Amniotic stem cell (primary cell): ENCODE measurements at places on chromosomes 2 and 18.

- DNase-seq: no peak
These were observed 735.0 kb upstream of the POU3F3 start for GRCh38 chr2:104118889-104119288.

GRCh38 chr2:218981390-218981880, 3.5 kb downstream of the FEV start:
- DNase-seq: no peak

DNA sequence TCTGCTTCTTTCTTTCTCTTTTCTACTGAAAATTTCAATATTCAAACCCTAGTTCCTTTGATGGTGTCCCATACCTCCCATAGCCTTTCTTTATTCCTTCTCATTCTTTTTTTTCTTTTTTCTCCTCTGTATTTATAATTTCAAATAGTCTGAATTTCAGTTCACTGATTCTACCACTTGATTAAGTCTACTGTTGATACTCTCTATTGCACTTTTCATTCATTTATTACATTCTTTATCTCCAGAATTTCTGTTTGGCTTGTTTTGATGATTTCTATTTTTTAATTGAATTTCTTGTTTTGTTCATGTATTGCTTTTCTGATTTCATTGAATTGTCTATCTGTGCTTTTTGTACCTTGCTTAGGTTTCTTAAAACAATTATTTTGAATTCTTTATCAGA, 111.9 kb upstream of the VRK2 start:
- DNase-seq: no peak

DNA sequence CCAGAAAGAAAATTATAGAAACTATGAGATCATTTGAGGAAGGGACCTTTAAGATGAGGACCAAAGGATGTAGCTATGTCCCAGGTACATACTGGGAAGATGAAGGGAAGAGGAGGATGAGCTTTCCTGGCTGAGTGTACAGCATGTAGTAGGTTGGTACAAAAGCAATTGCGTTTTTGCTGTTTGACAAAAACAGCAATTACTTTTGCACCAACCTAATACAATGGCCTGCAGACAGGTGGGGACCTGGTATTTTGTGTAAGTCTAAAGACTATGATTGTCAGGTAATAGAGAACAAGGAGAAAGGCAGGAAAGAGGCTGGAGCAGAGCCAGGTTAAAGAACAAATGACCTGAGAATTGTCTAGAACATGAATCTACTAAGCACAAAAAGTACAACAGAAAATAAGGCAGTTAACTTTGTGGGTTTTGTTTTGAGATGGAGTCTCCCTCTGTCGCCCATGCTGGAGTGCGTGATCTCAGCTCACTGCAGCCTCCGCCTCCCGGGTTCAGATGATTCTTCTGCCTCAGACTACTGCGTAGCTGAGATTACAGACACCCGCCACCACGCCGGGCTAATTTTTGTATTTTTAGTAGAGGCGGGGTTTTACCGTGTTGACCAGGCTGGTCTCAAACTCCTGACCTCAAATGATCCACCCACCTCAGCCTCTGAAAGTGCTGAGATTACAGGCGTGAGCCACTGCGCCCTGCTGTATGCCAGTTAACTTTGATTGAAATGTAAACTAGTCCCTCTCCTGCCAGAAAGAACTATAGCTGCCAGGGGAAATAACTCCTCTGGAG, 3.2 kb upstream of the TGOLN2 start:
- DNase-seq: no peak

GRCh38 chr2:200322607-200323006, 16.1 kb downstream of the SPATS2L start:
- DNase-seq: no peak

DNA sequence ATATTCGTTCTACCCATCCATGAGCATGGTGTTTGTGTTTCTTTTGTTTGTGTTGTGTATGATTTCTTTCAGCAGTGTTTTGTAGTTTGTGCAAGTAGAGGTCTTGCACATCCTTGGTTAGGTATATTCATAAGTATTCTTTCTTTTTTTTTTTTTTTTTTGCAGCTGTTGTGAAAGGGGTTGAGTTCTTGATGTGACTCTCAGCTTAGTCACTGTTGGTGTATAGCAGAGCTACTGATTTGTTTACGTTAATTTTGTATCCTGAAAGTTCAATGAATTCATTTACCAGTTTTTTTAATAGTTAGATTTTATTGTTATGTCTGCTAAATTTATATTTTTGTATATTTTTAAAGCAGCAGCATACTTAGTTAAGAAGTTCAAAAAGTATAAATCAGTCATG, 834.4 kb upstream of the NRXN1 start:
- no peak for DNase-seq

DNA sequence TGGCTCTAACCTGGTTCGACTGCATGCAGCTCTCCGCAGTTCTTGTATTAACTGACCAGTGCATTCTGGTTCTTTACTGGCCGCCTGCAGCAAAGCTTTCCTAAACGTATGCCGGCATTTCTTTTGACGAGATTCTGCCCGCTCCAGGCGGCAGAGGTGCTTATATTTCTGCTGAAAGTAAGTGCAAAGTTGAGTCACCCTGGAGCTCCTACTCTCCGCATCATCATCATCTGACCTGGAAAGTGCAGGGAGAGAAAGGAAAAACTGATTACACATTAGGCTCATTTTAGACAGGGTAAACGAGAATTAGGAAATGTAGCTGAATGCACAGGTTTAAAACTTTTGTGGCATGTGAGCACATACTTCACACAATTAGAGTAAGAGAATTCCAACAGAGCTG, 57.9 kb downstream of the INO80D start:
- DNase-seq: no peak

DNA sequence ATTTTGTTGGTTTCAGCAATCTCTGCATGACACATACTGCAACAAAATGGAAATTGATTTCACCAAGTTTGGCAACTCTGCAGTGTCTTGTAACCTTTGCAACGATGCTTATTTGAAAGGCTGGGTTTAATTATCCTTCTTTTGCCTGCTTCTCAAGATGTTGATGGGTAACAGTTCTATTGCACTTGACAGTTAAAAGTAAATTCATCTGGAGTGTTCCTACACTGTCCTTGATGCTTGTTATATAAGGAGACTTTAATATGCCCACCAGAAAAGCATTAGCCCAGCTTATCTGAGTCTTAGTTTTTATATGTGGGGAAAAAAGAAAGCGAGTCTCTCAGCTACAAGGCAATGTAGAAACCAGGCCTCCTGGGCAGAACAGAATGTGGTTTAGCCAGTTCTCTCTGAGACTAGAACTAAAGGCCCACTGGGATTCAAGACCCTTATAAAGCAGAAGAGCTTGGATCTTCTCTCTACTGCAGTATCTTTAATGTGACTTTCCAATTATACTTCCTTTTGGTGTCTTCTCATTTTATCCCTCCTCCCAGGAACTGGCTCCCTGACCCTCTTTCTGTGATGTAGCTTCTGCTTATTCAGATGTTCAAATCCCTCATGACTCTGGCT, 106.8 kb upstream of the LYPD6 start:
- no peak for DNase-seq

DNA sequence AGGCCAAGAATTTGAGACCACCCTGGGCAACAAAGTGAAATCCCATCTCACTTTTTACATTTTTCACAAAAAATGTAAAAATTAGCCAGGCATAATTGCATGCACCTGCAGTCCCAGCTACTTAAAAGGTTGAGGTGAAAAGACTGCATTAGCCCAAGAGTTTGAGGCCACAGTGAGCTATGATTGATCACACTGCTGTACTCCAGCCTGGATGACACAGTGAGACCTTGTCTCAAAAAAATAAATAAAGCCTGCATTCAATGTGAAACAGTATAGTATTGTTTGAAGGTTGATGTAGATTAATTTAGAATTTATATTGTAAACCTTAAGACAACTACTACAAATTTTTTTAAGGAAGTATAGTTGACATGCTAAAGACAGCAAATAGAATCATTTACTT, 53.5 kb downstream of the TBC1D8 start:
- DNase-seq: no peak

DNA sequence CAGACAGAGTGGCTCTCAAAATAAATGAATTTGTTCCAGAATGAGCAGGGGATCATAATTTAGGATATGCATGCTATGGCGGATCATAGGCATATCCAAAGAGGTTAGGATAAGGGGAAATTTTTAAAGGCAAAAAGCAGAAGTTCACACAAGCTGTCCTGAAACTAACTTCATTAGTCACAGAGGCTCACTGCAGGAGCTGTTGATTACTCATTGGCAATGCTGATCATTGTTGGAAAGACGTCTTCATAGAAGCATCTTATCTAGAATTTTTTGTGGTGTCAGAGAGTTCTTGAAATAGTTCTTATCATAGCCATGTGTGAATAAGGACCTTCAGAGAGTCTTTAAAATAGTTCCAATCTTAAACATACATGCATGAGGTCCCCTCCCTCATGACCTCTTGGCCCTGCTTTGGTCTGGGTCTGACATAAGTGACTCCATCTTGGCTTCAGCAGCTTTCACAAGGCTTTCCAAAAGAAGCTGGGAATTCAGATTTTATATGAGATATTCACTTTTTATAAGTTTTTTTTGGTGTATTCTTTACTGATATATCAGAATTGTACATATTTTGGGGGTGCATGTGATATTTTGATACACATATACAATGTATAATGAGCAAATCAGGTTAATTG, 7.5 kb upstream of the CCDC195 start:
- no peak for DNase-seq

DNA sequence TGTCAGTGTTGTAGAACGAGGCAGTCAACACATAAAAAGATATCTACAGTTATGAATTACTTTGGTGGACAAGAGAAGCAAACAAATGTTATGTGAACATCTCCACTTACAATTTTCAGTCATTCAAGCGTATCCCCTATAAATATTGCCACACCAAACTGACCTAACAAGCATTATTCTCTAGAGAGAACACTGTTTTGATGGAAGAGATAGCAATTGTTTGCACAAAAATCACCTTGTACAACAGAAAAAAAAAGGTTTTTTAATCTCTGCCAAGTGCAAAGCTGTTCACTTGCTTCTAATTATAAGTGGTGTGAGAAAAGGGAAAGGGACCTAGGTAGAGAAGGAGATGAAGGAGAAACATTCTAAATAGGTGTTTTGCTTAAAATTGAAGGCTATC, 33.8 kb downstream of the PID1 start:
- DNase-seq: no peak

DNA sequence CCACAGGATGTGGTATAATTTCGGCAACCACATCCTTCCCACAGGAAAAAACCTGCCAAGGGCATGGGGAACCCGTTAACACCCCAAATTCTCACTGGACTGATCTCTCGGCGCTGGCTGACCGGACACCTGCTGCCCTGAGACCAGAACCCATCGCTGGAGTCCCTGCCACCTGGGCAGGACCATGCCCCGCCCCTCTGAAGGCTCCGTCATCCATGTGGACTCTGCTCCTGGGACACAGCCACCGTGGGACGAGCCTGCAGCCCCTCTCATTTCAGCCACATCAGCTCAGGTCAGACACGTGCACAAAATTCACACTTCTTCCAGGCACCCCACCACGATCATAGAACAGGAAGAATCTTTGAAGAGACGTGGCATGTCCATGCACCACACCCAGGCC, 108.2 kb downstream of the ZNF516 start:
- DNase-seq: no peak

DNA sequence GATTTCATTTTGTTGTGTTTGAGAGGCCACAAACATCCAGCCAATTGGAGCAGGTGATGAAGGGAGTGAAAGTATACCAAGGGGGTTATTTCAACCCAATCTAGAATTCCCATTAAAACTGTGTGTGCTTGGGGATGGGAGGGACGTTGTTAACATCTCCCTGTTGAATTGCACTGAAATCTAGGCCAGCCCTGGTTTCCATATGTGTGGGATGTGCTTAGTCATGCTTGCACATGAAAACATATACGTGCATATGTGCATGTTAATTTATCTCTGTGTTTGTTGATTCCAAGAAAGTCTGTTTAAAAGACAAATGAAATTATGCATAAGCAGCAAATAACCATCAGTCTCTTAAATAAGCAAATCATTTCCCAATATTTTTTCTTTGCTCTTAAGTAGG, 5.6 kb downstream of the CELF4 start:
- DNase-seq: no peak

DNA sequence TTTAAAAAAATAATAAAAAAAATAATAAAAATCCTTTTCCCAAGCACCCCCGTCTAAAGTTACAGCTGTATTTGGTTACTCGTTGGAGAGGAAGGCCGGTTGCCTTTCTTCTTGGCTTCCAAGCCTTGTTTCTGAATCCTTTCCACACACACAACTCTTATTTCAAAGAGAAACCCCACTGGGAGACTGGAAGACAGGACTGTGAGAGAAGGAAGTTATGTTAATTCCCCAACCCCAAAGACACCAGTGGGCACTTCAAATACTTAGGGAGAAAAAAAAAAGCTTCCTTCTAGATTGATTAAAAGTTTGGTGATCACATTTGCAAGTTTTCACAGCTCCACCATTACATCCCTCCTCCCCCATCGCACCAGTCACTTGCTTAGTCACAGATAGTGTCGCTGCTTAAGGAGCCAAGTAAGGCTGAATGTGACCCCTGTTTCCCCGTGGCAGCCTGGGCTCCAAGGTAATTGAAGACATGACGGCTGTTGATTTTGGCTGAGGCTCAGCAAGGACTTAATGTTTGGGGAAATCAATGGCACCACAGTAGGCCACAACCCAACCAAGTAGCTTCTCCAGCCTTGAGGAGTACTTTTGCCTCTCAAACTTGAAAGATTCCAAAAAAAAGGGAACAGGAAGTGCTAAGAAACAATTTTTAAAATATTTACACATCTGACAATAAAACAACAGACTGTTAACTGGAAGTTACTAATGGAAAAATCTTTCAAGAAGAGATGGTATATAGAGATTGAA, 40.8 kb upstream of the FRZB start:
- DNase-seq: no peak
